ENCODE measurements at places on chromosomes 1 and 21. TPM values are rescaled to one million over a fixed set of nuclear protein-coding genes. Genes with fewer than 3 reads are reported as not detected.

Gene SMPDL3B
- total RNA-seq, result not detected

Gene IVL
- total RNA-seq, result not detected

- no peak overlapping the region for H3K27ac ChIP-seq
- H3K36me3 ChIP-seq, result no peaks in the 10 kb centered on the region
- peaks cover 26% of the 10 kb centered on the region for H3K4me1 ChIP-seq
- no peak overlapping the region for H3K4me3 ChIP-seq
- DNase-seq, result no peak
Measured at GRCh38 chr1:12599657-12600056, 18.4 kb downstream of the DHRS3 start.

DNA sequence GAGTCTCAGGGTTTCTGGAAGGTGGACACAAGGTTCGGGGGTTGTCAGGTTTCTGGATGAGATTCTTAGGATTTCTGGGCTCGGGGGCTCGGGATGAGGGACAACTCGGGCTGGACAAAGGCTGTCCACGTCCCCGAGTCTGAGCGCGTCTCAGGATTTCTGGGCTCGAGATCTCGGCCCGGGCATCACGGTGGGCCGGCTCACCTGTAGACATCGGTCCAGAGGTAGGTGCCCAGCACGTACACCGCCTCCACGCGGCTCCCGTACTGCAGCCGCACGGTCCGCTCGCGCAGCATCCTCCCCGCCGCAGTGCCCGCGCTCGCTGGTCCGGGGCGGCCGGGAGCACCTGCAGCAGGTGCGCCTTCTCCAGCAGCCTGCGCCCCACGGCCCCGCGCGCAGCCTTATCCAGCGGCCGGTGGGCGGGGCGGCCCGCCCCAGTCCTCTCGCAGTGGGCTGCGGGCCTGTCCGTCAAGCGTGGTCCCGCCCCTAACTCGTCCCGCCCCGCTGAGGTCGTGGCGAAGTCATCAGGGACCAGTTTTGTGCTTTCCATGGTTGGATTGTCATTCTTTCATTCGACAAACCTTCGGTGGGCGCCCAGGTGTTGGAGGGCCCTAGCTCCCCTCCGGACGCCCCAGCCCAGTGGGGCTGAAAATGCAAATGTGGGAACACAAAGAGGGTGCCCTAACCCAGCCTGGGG is at the start of gene PADI2:
Gene PADI2 (minus strand): TSS at position 376 of the 697 bp plus-strand sequence. CDS start 80 bp downstream, at position 296.
- H3K27ac ChIP-seq, result no peak within 1 kb of the TSS
- peaks cover 69% of the 10 kb centered on the region for H3K27me3 ChIP-seq
- H3K4me1 ChIP-seq, result peaks cover 5% of the 10 kb centered on the region
- peak within 1 kb of the TSS; percentile 49 for H3K4me3 ChIP-seq

DNA sequence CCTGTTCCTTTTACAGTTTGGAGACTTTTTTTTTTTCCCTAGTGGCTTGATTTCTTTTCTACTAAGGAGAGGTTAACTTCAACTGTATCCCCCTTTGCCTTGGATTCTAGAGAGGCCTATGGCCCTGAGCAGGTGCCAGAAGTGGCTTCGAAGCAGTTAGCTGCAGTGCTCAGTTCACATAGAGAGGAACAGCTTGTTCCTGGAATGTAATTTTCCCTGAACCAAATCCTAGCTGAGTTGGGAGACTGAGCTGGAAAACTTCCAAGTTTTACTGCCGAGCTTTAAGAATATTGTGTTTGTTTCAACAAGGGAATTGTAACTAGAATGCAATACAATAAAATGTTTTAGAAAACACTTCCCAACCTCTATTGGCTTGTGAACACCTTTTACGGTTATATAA is 17.5 kb downstream of the RD3 start:
- H3K4me3 ChIP-seq, result no peak overlapping the region
- H3K4me1 ChIP-seq, result peaks cover 7% of the 10 kb centered on the region
- peaks cover 12% of the 10 kb centered on the region for H3K27me3 ChIP-seq
- no peaks in the 10 kb centered on the region for H3K36me3 ChIP-seq
- DNase-seq, result no peak

- H3K27me3 ChIP-seq, result no peaks in the 10 kb centered on the region
- H3K27ac ChIP-seq, result no peak overlapping the region
- peaks cover 10% of the 10 kb centered on the region for H3K4me1 ChIP-seq
- DNase-seq, result no peak
- peaks cover 16% of the 10 kb centered on the region for H3K36me3 ChIP-seq
Measured at GRCh38 chr1:248852481-248853405, 6.1 kb downstream of the ZNF692 start.

All from neural crest cell (in vitro differentiated cells).